Mesenteric fat pad (tissue), 1 donor: ENCODE measurements at places on chromosomes 6 and 20.

DNA sequence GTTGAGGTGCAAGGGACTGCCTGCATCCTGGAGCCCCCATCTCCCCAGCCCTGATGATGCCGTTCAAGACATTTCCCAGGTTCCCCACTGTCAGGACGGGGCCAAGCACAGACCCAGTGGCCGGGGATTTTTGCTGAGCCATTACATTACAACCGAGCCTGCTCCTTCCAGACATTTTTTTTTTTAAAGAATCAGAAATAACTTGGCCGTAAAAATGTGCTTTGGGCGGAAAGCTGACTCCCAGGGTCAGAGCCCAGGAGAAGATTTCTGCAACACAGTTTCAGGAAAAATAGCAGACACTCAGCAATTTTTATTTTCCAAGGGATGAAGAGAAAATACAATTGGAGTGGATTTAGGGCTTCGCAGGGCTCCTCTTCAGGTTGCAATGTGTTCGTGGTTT lies 87.9 kb downstream of the LRFN2 start:
- DNase-seq: no peak

- DNase-seq: no peak
These were observed 368.2 kb downstream of the SYNE1 start for GRCh38 chr6:152268846-152269442.

GRCh38 chr6:163813979-163814493 lies 399.5 kb downstream of the QKI start:
- no peak for DNase-seq

- no peak for DNase-seq
These were observed 20.2 kb downstream of the RNF8 start for GRCh38 chr6:37373822-37374471.

GRCh38 chr20:47493175-47493962 lies 8.3 kb upstream of the NCOA3 start:
- peak; percentile 85 for DNase-seq

GRCh38 chr20:61868006-61868405 lies 197.7 kb downstream of the TAF4 start:
- no peak for DNase-seq

GRCh38 chr6:155181498-155181897 lies 82.3 kb upstream of the CLDN20 start:
- no peak for DNase-seq

DNA sequence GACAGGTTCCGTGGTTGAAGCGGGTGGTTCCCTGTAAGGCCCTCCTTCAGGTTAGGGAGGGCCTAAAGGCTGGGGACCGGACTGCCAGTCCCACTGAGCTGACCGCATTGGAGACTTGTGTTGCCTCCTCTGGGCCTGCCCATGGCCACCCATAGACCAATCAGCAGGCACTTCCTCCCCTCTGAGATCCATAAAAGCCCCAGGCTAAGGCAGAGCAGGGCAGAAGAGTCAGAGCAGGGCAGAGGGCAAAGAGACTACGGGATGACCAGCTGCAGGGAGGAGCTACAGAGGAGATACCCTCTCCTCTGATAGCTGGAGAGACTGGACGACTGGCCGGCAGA lies 537.4 kb downstream of the TENT5A start:
- DNase-seq: no peak

- DNase-seq: no peak
These were observed at the start of gene FUT9 for GRCh38 chr6:96015518-96016333. Gene FUT9 (plus strand): TSS chr6:96015974. CDS start chr6:96203156, 187,182 bp downstream.

- DNase-seq: no peak
These were observed 117.6 kb downstream of the TFAP2B start for GRCh38 chr6:50936277-50936681.

DNA sequence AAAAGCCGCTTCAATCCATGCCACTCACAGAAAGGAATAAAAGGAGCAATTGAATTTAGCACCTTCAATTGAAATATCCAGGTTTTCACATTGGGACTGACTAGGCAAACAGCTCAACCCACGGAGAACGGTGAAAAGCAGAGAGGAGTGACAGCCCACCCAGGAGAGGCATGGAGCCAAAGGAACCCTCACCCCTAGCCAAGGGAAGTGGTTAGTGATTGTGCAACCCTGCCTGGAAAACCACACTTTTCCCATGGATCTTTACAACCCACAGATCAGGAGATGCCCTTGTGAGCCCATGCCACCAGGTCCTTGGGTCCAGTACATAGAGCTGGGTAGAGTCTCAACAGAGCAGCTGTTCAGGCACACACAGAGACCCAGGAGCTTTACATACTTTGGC lies 911.8 kb downstream of the EPHA7 start:
- DNase-seq: no peak

DNA sequence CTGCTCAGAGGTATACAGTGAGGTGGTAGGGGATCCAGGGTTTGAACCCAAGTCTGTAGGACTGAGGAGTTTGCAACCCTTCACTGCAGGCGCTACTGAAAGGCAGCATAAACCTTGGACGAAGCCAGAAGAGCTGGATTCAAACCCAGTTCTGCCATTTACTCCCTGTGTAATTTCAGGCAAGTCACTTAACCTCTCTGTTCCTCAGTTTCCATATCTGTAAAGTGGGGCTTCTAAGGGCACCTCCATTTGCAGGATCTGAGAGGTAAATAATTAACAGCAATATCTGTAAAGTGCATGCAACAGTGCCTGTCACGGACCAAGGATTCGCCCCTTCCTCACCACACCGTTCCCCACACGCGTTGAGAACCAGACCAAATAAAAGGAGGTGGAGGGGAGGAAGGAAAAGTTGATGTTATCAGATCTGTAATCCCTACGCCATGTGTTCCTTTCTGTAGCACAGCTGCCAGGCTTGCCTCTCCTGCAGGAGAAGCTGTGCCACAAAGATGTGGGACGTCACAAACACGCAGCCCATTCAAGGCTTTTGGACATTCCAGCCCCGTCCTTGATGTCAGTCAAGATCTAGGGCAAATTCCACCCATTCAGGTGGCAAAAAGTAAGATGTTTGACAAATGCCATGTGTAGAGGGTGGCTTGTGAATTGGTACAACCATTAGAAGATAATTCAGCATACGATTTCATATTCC lies 9.8 kb downstream of the RIPOR3 start:
- no peak for DNase-seq

DNA sequence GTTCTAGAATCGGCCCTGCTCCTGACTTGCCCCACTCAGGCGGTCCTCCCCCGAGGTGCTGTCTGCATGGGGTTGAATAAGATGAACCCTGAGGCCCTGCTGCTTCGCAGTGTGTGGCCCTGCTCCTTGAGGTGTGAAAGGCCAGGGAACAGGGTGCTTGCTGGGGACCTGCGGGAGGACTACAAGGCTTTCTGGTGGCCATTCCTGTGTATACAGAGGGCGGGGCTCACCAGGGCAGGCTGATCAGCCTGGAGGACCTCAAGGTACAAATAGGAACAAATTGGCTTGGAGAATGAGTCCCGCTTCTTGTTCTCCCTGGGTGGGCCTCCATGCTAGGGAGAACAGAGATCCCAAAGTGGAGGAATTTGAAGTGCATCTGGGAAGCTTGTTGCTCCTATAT lies 5.7 kb downstream of the NOTCH4 start:
- DNase-seq: peak; percentile 47

- DNase-seq: no peak
These were observed 1.8 kb upstream of the ABT1 start for GRCh38 chr6:26594730-26595632.

- no peak for DNase-seq
These were observed 115.6 kb upstream of the PLCB4 start for GRCh38 chr20:8953300-8953699.

DNA sequence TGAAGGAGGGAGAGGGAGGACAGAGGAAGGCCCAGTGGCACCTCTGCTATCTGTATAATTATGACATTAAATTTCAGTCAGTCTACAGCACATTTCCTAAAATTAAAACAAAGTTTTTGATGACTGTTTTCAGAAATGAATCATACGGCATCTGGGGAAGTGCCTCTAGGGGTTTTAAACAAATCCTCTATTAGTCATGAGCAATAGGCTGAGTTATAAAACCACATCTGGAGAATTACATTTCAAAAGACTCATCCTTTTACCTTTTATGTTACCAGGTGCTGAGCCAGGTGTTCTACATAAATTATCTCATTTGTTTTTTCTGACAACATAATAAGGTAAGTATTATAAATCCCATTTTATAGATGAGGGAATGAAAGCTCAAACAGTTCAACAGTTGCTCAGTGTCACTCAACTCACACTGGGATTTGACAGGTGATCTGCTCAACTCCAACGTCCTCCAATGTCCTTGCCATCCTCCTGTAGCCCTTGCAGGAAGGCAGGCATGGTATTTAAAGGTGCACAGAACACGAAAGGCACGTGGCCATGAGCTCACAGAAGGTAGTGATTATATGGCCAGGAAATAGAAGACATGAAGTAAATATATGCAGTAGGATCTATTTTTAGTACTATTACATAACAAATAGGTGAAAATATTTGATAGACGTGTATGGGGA lies 184.2 kb upstream of the MAN1A1 start:
- no peak for DNase-seq

DNA sequence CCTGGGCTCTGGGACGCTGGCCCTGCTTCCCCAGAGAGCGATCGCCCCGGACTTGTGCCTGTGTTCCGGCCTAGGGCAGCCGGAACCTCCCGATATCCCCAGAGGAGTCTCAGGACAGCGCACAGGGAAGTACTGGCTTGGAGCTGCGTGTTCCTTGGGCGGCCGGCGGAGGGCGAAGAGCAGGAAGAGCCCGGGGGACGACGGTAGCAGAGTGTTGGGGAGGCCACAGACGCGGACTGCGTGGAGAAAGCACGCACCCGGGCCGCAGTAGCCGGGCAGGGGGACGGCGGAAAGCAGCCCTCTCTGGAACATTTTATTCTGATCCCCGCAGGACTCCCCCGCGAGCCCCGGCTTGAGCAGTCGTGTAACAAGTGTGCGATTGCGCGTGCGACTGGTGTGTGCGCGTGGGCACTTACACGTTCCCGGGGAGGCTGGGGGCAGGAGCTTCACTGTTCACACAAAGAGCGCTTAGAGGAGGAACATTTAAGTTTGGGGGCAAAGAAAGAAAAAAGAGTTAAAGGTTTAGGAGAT lies 36.1 kb downstream of the NCR2 start:
- DNase-seq: no peak

DNA sequence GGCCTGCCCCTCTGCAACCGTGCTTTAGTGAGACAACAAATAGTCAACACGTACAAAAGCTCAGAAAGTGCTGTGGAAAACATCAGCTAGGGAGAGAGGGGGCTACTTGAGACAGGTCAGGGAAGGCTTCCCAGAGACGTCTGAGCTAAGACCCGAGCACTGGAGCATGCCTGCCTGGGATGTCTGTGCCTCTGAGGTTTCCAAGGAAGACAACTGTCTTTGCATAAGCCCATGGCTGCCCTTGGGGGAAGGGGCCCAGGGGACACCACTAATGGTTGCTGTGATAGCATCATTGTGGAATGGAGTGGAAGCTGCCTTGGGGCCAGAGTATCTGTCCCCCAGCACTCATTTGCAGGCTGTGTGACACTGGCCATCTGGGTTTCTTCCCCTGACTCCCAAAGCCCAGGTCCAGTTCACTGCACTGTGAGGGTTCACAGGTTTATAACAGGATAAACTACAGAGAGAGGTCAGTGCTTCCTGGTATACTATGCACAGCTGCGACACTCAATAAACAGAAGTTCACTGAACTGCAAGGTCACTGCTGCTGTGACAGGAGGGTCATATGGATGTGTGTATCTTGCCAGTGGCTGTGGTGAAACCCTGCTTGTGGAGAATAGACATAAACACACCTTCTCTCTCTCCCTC lies 1.5 kb upstream of the ARFGEF2 start:
- no peak for DNase-seq

DNA sequence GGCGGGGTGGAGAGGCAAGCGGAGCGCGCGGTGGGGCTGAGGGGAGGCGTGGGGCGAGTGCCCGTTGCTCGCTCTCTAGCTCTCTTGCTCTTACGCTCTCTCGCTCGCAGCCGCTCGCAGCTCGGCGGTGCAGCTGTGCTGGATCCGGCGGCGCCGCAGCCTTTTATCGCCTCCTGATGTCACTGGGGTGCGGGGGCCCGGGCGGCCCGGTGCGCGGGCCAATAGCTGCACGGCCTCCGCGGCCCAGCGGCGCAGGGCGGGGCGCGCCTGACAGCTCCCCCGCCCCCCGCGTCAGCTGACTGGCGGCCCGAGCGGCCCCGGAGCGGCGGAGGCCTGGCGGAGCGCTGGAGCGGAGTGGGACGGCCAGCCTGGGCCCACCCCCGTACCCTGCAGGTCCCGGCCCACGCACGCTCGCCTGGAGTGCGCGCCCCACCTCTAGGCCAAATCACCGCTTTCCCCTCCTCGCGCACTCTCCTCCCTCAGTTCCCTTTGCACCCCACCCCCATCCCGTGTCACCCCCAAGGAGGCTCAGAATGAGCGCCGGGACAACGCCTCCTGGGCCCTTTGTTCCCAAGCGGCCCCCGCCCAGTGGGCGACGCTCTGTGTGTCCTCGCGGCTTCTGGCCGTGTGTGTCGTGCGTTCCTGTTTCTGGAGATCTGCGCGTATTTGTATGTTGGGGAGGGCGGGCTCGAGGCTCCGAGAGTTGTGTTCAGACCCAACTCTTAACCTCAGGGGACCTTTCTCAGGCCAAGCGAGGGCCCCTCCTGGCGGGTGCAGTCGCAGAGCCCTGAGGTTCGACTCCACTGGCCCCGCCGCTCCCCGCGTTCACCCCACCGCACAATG lies at the start of gene MAFB:
TSS of gene MAFB (minus strand) at position 137 of the 843 bp plus-strand sequence. CDS start 386 bp downstream, outside the sequence.
- peak; percentile 98 for DNase-seq

DNA sequence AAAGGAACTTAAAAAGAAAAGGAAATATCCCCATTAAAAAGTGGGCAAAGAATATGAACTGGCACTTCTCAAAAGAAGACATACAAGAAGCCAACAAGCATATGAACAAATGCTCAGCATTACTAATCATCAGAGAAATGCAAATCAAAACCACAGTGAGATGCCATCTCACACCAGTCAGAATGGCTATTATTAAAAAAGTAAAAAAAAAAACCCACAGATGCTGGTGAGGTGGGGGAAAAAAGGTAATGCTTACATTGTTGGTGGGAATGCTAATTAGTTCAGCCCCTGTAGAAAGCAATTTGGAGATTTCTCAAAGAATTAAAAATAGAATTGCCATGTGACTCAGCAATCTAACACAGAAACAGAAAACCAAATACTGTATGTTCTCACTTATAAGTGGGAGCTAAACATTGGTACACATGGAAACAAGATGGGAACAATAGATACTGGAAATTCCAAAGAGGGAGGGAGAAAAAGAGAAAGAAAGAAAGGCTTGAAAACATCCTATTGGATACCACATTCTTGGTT lies 437.1 kb downstream of the GRIK2 start:
- no peak for DNase-seq

DNA sequence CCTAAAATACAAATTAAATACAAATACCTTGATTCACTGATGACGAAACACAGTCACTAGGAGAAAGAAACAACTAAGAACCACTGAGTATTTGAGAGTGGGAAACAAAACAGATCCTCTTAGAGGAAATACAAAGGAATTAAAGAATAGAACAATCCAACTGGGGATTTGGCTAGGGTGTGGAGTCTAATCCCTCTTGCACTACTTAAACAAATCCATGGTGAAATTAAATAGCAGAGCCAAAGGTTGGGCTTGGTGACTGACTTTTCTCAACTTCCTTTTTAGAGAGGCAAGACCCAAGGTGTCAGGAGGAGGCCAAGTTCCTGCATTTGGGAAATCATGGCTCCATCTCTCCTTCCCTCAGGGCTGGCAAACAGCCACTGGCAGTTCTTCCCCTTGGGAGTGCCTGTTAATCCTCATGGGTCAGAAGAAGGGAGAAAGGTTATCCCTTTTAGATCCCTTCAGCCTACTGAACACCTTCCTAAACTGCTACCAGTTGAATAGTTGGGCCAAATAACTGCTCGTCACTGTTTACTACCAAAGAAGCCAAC lies 101.2 kb upstream of the TRAF3IP2 start:
- DNase-seq: no peak
